Activated CD8-positive, alpha-beta T cell treated with anti-CD3 and anti-CD28 coated beads for 36 hours (primary cell): ENCODE measurements at places on chromosomes 1 and 21. TPM values are rescaled to one million over a fixed set of nuclear protein-coding genes. Genes with fewer than 3 reads are reported as not detected.

- no peak for DNase-seq
Measured at GRCh38 chr1:221098471-221099405, 219.5 kb downstream of the HLX start.

The EDARADD gene
- total RNA-seq, result 3.0 TPM

DNA sequence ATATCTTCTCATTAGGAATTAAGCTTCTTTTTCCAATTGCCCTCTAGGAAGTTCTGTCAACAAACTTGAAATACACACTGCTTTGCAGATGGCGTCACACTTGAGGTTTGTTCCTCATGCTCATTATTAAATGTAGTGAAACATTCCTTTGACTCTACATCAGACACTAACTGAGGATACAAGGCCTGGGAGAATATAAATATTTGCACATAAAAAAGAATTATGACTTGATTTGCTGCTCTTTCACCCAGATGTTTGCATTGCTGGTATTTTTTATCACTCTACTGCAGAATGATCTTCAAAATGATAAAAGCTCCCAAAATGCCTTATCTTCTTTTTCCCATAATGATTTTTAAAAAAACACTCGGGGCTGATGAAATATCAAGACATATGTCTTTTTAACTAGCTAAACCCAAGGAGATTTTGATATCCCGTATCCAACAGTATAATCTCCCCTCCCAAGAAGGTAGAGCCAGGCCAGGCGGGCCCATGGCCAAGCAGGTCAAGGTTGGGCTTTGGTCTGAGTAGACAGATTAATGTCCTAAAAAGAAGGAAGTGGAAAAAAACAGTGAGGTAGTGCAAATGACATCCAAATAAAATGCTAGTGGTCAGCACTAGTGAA is 264.6 kb downstream of the HHIPL2 start:
- no peak for DNase-seq

- no peak for DNase-seq
Measured at GRCh38 chr1:11039351-11040104, 7.5 kb downstream of the MASP2 start.

- DNase-seq, result no peak
Measured at GRCh38 chr1:12505639-12506280, 112.2 kb downstream of the DHRS3 start.

DNA sequence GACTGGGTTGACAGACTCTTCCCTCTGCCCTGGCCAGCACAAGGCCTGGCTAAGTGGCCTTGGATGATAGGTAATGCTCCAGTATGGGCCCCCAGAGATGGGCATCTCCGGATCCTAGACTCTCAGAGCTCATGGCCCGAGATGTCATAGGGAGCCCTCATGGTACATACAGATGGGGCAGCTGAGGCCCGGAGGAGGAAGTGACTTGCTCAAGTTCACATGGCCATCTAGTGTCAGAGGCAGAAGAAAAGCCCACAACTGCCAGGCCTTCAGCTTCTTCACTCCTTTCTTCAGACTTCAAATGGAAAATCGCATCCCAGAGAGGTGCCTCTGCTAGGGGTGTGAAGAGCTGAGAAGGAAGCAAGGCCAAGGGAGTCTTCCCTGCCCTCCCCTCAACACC is 46.8 kb upstream of the SYNC start:
- DNase-seq, result no peak

- DNase-seq, result no peak
Measured at GRCh38 chr1:26856181-26856580, 6.8 kb upstream of the SFN start.

DNA sequence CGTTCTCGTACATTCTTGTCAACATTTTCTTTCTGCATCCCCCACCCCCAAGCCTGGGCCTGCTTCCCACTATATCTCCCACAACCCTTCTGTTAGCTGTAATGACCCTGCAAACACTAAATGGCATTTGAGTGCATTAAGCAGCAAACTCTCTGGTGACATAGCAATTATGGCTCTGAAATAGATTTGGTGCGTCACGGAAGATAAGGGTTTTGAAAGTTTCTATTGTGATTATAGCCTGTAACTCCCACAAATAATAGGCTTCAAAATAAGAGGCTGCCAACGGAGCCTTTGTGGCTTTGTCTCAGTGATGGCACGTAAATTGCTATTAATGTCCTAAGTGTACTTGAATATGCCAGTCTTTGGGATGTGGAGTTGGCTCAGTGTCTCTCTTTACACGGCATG is 277.6 kb downstream of the PBX1 start:
- DNase-seq, result no peak

GRCh38 chr1:244901400-244902015 is 37.2 kb upstream of the HNRNPU start:
- DNase-seq, result no peak
